ENCODE measurements at places on chromosomes 1 and 21. TPM values are rescaled to one million over a fixed set of nuclear protein-coding genes. Genes with fewer than 3 reads are reported as not detected.

Gene RAD54L
- total RNA-seq, result 3.7 TPM

- H3K36me3 ChIP-seq, result no peaks in the 10 kb centered on the region
- H3K27ac ChIP-seq, result no peak overlapping the region
- no peaks in the 10 kb centered on the region for H3K27me3 ChIP-seq
- no peaks in the 10 kb centered on the region for H3K4me1 ChIP-seq
- DNase-seq, result no peak
Observed at GRCh38 chr1:91790392-91790791, 95.6 kb downstream of the TGFBR3 start.

GRCh38 chr1:44695671-44696070, 21.2 kb downstream of the ARMH1 start:
- H3K4me3 ChIP-seq, result no peak overlapping the region
- H3K27ac ChIP-seq, result no peak overlapping the region
- H3K27me3 ChIP-seq, result no peaks in the 10 kb centered on the region
- DNase-seq, result no peak
- no peaks in the 10 kb centered on the region for H3K36me3 ChIP-seq
- H3K4me1 ChIP-seq, result peaks cover 52% of the 10 kb centered on the region

- H3K4me3 ChIP-seq, result no peak overlapping the region
- no peak for DNase-seq
- no peaks in the 10 kb centered on the region for H3K4me1 ChIP-seq
- H3K27ac ChIP-seq, result no peak overlapping the region
- H3K36me3 ChIP-seq, result peaks cover 26% of the 10 kb centered on the region
Observed at GRCh38 chr1:202578001-202578504, 132.2 kb downstream of the SYT2 start.

Gene GJA9
- total RNA-seq, result not detected

DNA sequence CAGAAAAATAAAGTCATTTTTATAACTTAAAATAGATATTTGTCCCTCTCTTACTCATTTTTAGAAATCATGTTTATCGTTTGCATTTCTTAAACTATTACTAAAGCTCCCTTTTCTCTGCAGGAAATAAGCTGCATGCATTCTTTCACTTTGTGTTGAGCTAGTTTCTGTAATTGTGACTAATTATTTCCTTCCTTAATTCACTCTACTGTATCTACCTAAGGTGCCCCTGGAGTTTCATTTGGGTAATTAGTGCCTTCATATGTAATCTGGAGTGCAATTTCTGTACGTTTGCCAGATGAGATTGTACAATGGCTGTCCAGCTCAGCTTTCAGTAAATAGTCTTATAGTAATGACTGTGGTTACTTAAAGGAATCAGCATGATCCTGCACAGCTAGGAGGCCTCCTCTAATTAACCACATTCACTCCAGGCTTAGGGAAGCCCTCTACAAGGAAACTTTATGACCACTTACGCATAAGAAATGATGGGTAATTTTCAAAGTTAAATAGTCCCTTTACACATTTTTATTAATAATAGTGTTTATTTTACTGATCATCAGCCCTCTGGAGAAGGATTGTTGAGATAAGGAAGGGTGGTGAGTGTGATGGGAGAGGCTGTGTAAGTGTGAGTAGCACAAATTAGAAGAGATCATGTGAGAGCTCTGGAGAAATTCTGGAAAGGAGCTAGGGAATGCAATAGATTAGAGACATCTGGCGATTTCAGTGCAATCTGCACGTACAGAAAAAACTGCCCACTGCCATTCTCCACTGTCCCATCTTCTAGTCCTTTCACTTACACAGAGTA, 86.8 kb downstream of the LRRC8C start:
- peak overlapping the region; percentile 96 for H3K27ac ChIP-seq
- H3K4me3 ChIP-seq, result peak overlapping the region; percentile 72
- H3K36me3 ChIP-seq, result peaks cover 2% of the 10 kb centered on the region
- H3K27me3 ChIP-seq, result no peaks in the 10 kb centered on the region
- DNase-seq, result no peak

GRCh38 chr1:41870076-41870562, 48.6 kb downstream of the HIVEP3 start:
- no peaks in the 10 kb centered on the region for H3K36me3 ChIP-seq
- H3K27ac ChIP-seq, result no peak overlapping the region
- no peak overlapping the region for H3K4me3 ChIP-seq
- no peaks in the 10 kb centered on the region for H3K27me3 ChIP-seq

DNA sequence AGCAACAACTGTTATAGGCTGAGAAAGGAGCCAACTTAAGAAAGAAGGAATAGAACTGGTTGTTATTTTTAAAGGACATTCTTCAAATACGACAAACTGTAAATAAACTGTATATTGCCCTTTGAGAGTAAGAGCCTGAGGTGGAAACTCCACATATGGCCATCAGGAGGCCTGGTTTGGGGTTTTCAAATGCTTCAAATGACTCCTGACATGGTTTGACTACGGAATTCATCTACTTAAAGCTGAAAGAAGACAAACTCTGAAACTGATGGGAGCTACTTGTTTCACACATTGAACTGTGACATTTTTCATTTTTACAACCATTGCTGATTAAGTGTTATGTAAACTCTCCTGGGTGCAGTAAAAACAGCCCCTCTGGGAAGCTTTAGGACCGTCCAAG, 59.8 kb downstream of the NGF start:
- H3K4me3 ChIP-seq, result no peak overlapping the region
- H3K27ac ChIP-seq, result no peak overlapping the region
- no peaks in the 10 kb centered on the region for H3K36me3 ChIP-seq
- no peaks in the 10 kb centered on the region for H3K27me3 ChIP-seq
- DNase-seq, result no peak

DNA sequence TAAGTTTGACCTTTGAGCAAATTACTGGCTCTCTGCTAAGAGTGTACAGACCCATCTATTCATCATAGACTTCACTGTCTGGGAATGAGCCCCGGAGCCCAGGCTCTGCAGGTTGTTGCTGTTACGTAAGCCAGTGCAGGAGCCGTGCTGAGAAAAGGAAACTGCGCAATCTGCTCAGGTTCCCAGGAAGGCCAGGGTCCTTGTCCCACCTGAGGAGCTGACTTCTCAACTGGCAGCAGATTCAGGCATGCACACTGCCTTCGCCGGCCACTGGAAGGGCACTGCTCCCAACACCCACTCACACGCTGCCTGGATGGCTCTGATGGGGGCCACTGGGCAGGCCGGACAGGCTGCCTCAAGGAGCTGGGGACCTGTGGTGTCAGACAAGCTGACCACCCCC, 19.5 kb downstream of the RCAN1 start:
- H3K27me3 ChIP-seq, result no peaks in the 10 kb centered on the region
- DNase-seq, result no peak
- H3K27ac ChIP-seq, result no peak overlapping the region

DNA sequence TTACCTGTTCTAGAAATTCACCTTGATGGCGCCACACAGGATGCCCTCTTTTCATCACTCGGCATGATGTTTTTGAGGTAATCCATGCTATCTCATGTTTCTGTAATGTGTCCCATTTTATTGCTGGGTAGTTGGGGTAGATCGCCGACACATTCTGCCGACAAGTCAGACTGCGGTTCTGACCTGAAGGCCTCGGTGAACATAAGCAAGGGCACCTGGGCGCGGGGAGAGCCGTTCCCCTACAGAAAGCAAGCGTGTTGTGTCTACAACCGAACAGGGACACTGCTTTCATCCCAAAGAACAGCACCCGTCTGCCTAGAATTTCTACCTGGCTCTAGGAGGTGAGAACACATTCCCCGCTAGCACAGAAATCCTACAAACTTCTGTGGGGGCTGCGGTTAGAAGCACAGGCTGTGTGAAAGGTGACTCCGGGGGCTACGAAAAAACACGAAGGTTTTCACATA, 149.2 kb downstream of the PPIAL4G start:
- peak overlapping the region; percentile 98 for H3K4me3 ChIP-seq
- H3K27me3 ChIP-seq, result peaks cover 10% of the 10 kb centered on the region
- peak overlapping the region; percentile 100 for H3K27ac ChIP-seq
- H3K4me1 ChIP-seq, result peaks cover 37% of the 10 kb centered on the region
